Sciatic nerve (tissue), 2 donors: ENCODE measurements at places on chromosomes 5 and 9.

GRCh38 chr9:134040781-134041648 is 15.7 kb downstream of the BRD3OS start:
- no peak for DNase-seq

- DNase-seq = no peak
Measured at GRCh38 chr5:142087920-142088679, 20.5 kb upstream of the NDFIP1 start.

- DNase-seq = peak; percentile 82
Measured at GRCh38 chr9:129007035-129007765, 20.9 kb downstream of the SH3GLB2 start.

GRCh38 chr9:68704814-68705530 is at the start of gene PIP5K1B:
Gene PIP5K1B, plus strand, starts transcription at chr9:68705240. Its CDS starts 117,375 bp downstream, at chr9:68822615.
- DNase-seq = peak; percentile 65

DNA sequence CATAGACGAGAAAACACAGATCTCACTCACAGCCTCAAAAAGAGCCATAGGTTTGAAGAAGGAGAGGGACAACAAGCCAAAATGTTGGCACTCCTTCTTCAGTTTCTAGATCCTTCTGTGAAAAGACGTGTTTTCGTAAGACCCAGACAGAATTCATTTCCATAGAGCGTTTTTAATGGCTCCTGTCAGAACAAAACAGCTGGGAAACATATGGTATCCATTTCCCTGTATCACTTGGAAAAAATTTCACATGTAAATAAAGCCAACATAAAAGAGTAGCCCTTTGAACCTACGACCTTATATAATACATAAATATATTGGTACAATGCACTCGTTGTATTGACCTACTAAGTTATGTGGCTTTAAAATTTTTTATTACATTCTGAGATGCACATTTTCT is 108.1 kb downstream of the SNCAIP start:
- DNase-seq = no peak

GRCh38 chr9:7613931-7614330 is 185.6 kb downstream of the DMAC1 start:
- no peak for DNase-seq
